ENCODE measurements at places on chromosomes 11 and 22.

DNA sequence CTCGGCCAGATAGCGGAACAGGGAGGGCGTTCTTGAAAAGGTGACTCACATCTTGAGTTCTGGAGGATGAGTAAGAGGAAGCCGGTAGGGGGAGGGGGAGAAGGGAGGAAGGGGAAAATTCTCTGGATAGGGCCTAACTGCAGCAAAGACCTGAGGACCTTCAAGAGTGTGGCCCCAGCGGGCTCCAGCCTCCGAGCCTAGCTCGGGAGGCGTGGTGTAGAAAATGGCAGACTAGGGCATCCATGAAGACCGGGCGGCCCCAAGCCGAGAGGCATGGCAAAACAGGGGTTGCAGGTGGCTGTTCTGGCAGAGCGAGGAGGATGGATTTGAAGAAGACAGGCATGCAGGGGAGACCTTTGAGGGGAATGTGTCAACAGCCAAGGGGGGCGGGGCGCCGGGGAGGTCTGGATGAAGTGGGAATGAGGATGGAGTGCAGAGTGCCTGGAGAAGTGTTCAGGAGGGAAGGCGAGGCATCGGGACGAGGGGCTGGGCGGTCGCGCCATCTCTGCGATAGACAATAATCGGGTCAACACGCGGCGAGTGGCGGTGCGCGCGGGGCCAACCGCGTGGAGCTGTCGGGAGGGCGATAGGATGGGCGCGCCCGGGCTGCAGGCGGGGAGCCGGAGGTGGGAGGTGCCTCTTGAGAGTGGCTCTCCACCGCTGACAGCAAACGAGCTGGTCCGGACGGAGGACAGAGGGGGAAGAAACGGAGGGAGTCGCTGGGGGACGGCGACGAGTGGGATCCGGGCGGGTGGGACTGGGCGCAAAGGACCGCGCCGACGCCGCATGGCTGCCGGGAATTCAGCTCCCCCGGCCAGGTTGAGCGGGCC lies 40.0 kb upstream of the CREB3L1 start:
- peak; percentile 41 for DNase-seq

DNA sequence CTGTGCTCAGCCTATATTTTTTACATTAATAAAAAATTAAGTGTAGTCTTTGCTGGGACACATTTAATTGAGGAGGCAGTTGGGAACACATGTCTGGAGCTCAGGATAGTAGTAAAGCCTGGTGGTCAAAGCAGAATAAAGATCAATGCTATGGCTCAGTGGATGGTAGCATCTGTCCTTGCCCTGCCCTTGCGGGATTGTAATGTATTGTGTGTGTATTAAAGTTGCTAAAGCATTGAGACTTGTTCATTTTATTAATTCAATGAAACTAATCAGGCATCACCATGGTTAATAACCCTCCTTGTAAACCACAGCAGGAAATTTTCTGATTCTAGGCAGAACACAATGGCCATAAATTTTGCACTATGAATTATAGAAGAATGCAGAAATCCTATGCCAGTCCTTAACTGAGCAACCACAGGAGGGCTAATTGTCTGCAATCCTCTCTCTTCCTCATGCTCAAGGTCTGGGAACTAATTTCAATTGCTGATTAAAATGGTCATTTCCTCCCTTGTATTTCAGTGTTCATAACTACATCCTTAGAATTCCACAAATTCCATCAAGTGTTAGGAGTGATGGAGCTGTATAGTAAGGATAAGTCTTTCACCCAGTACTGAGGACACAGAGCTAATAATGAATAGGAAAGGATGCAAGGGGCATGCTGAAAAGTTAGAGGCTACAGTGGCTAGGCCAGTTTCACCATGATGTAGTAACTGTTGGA lies 403.2 kb upstream of the DDI1 start:
- no peak for DNase-seq

- no peak for DNase-seq
Measured at GRCh38 chr11:35583126-35583525, 35.1 kb upstream of the FJX1 start.

DNA sequence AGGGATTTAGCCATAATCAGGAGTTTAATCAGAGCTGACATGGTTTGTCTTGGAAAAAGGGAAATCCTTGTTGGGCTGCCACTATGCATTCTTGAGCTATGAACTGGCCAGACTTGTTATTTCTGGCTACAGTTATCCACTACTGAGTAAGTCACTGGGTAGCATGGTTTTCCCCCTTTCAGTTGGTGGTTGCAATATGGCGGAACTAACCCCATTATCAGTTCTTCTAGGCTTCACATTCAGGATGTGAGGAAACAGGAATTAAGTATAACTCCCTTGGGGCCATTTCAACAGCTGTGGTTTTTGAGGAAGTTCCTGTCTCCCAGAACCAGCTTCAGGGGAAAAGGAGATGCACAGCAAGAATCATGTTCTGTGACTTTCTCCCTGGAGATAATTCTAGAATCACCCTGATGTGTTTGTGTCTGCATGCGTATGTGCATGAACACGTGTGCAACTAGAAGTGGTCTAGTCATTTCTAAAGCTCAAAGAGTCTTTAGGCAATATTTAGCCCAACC lies 103.0 kb upstream of the CD44 start:
- no peak for DNase-seq

DNA sequence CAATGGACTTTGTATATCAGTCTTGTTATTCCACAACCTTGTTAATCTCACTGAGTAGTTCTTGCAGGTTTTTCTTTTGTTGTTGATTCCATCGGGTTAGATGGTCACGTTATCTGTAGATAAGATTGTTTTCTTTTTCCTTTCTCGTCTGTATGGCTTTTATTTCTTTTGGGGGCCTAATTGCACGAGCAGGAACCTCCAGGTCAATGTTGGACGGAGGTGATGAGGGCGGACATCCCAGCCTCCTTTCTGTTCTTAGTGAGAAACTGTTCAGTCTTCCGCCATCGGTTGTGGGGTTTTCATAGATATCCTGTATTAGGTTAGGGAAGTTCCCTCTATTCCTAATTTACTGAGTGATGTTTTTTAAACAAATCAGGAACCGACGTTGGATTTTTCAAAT lies 4.8 kb upstream of the PRR33 start:
- DNase-seq: no peak

DNA sequence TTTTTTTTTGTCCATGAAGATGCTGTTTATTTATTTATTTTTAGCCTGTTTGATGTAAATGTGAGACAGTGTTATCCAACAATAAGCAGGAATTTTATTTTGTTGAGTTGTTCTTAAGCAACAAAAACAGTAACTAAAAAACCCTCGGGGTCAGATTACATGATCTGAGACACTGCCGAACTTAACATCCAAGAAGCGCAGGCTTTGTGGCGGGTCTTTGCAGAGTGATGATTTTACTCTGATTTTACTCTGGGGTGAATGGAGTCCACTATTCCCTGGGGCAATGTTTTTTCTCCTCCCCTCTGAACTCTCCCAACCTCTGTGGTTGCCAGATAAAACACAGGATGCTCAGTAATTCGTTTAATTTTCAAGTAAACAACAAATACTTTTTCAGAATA lies 450.1 kb upstream of the B3GAT1 start:
- DNase-seq: no peak

- no peak for DNase-seq
Measured at GRCh38 chr11:118892514-118892913, 8.8 kb downstream of the CXCR5 start.

- no peak for DNase-seq
Measured at GRCh38 chr11:31801298-31801702, 9.8 kb downstream of the PAX6 start.

DNA sequence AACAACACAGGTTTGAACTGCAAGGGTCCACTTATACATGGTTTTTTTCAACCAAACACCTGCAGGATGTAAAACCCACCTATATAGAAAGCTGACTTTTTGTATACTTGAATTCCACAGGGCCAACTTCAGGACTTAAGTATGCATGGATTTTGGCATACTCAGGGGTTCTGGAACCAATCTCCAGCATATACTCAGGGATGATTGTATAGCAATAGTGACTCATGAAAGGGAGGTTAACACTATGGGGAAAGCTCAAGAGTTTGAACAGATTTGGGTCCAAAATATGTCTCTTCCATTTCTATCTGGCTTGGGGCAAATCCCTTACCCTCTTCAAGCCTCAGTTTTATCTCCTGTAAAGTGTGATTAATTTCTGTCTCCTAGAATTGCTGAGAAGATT lies 94.9 kb downstream of the MICAL2 start:
- DNase-seq: no peak

GRCh38 chr11:36557991-36558390 lies 9.8 kb upstream of the RAG1 start:
- no peak for DNase-seq

GRCh38 chr11:61149624-61150615 lies 11.3 kb downstream of the VPS37C start:
- DNase-seq: no peak

GRCh38 chr22:46297151-46297812 lies 612 bp downstream of the GTSE1 start:
- peak; percentile 43 for DNase-seq

DNA sequence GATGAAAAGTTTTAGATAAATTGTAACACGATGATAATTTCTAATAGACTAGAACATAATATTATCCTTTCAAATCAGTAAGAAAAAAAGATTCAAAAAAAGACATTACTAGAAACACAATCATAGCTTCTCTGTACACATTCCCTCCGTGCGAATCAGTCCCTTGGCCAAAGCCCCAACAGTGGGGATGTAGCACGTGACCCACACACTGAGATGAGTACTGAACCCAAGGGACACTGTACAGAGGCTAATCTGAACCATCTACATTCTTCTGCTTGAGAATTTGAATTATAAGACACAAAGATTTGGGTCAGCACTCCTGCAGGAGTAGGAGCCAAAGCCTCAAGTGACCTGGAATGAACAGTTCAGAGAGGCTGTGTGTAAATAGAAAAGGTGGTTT lies 353.7 kb downstream of the INSC start:
- DNase-seq: no peak

DNA sequence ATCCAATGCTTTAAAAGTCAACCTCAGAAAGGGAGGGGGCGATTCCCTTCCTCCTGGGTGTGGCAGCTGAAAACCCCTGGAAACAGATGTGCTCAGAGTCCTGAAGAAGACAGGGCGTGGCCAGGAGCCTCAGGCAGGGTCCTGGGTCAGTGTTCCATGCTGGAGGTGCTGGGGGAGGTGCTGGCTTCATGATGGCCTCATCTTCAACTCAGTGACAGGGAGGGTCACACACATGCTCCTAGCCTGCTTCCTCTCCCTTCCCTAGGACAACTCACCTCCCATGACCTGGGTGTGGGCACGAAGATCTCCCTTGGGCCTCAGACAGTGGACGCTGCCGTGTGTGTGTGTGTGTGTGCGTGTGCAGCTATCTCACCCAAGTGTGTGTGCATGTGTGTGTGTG lies 245.6 kb upstream of the B3GAT1 start:
- no peak for DNase-seq

DNA sequence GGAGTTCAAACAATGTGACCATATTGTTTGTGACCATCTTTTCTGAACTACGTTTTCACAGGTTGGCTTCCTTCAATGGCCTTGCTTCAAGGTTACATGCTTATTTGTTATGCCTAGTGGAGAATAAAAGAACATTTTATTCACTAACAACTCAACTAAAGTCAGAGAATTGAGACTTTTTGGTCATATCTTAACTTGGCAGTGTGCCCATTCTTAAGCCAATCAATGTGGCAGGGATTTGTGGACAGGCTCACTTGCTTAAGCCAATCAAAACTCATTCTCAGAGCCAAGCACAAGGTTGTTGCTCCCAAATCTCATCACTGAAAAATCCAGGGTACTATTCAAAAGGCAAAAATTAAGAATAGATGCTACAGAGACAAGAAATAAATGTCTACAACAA lies 455.8 kb upstream of the FAT3 start:
- no peak for DNase-seq

GRCh38 chr11:24688981-24689380 lies 192.1 kb downstream of the LUZP2 start:
- no peak for DNase-seq

DNA sequence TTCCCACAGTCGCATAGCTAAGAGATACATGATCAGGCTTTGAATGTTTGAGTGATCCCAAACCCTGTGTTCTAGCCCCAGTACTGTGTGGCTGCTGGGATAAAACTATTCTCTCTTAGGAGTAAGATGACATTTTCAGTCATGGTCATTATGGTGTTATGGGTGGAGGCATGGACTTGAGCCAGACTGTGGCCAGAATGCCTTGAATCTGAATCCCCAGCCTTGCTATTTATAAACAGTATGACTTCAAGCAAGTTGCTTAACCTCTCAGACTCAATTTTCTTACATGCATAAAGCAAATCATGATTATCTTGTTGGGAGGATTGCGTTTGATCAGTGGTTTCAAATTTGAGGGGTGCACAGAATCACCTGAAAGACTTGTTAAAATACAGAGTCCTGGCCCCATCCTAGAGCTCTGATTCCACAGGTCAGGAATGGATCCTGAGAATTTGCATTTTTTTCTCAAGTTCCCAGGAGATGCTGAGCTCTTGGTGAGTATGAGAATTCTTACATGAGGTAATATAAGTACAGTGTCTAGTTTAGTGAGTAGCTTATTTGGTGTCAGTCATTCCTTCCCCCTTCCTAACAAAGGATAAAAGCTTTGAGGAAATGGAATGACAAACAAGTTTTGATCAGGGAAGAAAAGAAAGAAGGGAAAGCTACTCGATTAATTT lies 571.7 kb downstream of the METTL15 start:
- DNase-seq: no peak

GRCh38 chr11:19984048-19984742 lies 176.1 kb downstream of the DBX1 start:
- DNase-seq: no peak

DNA sequence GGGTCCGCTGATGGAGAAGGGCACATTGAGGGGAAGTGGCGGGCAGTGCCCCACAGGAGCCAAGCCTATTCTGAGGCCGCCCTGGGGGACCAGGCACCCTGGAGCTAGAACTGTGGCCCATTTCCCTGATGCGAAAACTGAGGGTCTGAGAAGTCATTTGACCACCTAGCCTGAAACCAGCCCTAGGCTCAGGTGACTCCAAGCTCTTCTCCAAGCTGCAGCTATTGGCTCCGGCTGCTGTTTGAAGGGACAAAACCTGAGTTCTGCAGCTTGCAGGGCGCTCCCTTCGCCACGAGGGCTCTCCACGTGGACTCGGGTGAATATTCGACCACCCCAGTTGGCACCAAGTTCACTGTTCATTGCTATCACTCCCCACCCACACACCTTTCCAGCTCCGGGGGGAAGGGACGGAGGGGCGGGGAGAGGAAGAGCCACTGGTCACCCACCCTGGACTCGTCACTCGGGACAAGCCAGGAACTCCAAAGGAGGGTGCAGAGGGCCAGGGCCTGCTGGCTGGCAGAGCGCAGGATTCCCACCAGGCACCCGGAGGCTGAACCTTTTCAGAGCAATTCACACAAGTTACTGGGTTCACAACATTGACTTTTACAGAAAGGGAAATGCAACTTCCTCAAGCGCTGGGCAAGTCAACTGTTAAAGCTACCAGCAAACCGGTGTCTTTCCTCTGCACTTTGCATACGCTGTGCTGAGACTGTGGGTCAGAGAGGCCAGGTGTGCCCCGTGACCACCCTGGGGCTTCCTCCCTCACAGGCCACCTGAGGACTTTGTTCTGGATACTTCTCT lies 1.1 kb upstream of the RAC2 start:
- DNase-seq: peak; percentile 30

GRCh38 chr11:125429174-125429707 lies 66.8 kb downstream of the FEZ1 start:
- DNase-seq: no peak

GRCh38 chr11:842370-843002 lies at the start of the genes POLR2L and TSPAN4:
POLR2L (minus strand) TSS chr11:842529; CDS start chr11:842508, 21 bp downstream.
TSPAN4 (plus strand) TSS chr11:842852; CDS start chr11:850305, 7,453 bp downstream.
- peak; percentile 92 for DNase-seq

Data from activated CD4-positive, CD25-positive, alpha-beta regulatory T cell treated with anti-CD3 and anti-CD28 coated beads, Interleukin-2, amount 50 U/mL, for 72 hours (primary cell).